IPS DF 6.9 (cell line): ENCODE measurements at places on chromosomes 5 and 9.

DNA sequence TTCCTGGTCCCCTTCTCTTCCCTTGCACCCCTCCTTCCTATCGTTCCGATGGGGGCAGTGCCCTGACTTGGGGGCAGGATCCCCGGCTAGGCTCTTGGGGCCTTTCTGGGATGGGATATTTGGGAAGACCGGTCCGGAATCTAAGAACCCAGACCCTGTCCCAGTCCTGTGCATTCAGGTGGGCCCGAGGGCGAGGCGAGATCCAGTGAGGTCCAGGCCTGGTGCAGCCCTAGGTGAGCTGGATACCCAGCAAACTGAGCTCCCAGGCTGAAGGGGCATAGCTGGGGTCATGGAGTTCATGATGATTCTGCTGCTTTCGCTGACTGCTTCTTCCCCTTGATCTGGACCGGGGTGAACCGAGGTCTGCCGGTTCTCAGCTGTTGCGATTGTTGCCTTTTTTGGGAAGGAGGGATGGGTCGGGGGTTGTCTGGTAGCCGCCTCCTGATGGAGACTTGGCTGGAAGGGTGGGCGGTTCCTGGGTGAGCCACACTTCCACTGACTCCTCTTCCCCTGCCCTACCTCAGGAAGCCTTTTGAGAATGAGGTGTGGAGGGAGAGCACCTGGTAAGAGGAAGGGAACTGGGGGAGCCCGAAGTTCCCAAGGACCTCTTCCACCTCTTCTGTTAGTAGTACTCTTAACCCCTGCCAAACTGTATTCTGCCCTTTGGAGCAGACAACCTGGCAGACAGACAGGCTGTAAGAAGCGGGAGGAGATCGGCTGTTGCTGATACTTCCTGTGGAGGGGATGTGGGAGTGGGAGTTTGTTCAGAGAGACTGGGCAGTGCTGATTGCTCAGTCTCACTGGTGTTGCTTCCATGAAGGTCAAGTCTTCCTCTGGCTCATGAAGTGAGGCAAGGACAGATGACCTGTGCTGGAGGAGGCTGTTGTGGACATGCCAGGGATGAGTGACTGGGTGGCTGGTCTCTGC, 1.0 kb downstream of the LRRC8A start:
- peaks cover 7% of the 10 kb centered on the region; the same call in 1 of the 2 replicates for H3K36me3 ChIP-seq
- no peak for DNase-seq
- no peak overlapping the region for H3K27ac ChIP-seq
- H3K27me3 ChIP-seq = no peaks in the 10 kb centered on the region

DNA sequence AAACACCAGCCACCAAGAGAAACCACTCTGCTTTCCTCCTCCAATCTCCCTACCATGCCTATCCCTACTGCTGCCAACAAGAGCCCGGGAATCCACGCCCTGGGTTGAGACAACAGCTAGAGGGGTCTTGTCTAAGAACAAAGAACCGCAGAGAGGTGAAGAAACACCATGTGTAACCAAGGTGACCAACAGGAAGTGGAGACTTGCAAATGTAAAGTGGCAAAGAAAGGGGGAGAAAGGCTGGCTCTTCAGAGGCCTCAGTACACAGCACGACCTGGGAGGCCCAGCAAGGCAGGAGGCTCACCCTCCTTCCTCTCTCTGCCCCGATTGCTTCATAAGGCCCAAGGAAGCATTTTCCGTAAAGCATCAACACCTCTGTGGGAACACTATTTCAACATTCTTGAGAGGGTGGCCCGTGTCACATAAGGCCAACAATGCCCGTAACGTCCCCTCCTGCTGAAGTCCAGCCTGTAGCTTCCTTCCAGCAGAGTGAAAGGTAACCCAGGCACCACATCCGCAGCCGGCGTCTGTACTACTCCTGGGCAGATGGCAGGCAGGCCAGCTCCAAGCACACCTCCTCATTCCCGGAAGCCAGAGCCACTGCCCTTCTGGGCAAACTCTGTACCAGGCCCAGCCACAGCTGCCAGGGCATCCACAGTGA, 18.3 kb downstream of the CCNJL start:
- H3K4me3 ChIP-seq = no peak overlapping the region
- H3K4me1 ChIP-seq = peaks cover 22% of the 10 kb centered on the region

DNA sequence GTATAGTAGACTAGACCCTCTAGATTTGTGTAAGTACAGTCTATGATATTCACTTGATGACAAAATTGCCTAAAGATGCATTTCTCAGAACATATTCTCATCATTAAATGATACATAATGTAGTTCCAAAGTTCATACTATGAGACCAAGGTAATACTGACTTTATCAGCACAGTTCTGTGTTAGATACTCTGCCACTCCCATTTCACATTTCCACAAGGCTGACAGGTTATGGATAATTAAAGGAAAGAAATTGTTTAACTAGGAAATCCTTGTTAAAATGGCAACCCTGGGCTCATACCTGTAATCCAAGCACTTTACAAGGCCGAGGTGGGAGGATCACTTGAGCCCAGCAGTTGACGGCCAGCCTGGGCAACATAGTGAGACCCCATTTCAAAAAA, 33.6 kb downstream of the TYRP1 start:
- H3K27ac ChIP-seq = no peak overlapping the region
- H3K36me3 ChIP-seq = no peaks in the 10 kb centered on the region
- DNase-seq = no peak
- no peaks in the 10 kb centered on the region for H3K4me1 ChIP-seq

- H3K4me3 ChIP-seq = no peak overlapping the region
- no peaks in the 10 kb centered on the region for H3K4me1 ChIP-seq
- no peaks in the 10 kb centered on the region; the same call in 1 of the 2 replicates for H3K36me3 ChIP-seq
- no peak for DNase-seq
- no peak overlapping the region for H3K27ac ChIP-seq
Measured at GRCh38 chr5:7764452-7764851, 86.5 kb downstream of the CFAP90 start.

- H3K27ac ChIP-seq = no peak overlapping the region
- no peaks in the 10 kb centered on the region for H3K4me1 ChIP-seq
- no peak overlapping the region for H3K4me3 ChIP-seq
- H3K27me3 ChIP-seq = no peaks in the 10 kb centered on the region
- H3K36me3 ChIP-seq = no peaks in the 10 kb centered on the region
- DNase-seq = no peak
Measured at GRCh38 chr5:33608344-33609041, 167.7 kb downstream of the TARS1 start.

DNA sequence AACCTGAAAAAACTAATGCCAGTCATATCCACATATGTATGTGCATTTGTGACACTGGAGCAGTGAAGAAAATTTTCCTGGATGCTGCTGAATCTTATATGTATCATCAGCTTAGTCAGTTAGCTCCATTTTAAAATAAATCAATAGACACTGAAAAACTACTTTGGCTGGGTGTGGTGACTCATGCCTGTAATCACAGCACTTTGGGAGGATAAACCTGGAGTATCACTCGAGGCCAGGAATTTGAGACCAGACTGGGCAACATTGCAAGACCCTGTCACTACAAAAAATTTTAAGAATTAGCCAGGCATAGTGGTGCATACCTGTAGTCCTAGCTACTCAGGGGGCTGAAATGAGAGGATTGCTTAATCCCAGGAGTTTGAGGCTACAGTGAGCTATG, 511.0 kb upstream of the TLE4 start:
- H3K27me3 ChIP-seq = no peaks in the 10 kb centered on the region
- H3K36me3 ChIP-seq = no peaks in the 10 kb centered on the region
- no peak overlapping the region for H3K4me3 ChIP-seq
- H3K27ac ChIP-seq = no peak overlapping the region
- H3K4me1 ChIP-seq = no peaks in the 10 kb centered on the region

DNA sequence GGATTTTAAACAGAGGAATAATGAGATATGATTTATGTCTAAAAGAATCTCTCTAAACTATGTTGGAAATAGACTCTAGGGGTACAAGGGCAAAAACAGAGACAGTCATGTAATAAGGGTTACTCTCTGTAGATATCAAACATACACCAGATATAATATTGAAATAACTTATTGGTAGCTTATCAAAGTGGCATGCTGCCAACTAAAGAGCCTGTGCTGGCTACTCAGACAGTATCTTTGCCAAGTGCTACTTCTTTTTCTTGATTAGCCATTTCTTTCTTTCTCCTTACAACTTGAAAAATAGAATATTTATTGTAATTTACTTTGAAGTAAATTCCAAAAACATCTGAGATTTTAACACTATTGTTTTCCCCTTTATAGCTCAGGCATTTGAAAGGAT, 34.9 kb downstream of the ZFYVE16 start:
- H3K4me3 ChIP-seq = no peak overlapping the region
- no peaks in the 10 kb centered on the region for H3K4me1 ChIP-seq
- H3K36me3 ChIP-seq = no peaks in the 10 kb centered on the region
- no peak for DNase-seq

DNA sequence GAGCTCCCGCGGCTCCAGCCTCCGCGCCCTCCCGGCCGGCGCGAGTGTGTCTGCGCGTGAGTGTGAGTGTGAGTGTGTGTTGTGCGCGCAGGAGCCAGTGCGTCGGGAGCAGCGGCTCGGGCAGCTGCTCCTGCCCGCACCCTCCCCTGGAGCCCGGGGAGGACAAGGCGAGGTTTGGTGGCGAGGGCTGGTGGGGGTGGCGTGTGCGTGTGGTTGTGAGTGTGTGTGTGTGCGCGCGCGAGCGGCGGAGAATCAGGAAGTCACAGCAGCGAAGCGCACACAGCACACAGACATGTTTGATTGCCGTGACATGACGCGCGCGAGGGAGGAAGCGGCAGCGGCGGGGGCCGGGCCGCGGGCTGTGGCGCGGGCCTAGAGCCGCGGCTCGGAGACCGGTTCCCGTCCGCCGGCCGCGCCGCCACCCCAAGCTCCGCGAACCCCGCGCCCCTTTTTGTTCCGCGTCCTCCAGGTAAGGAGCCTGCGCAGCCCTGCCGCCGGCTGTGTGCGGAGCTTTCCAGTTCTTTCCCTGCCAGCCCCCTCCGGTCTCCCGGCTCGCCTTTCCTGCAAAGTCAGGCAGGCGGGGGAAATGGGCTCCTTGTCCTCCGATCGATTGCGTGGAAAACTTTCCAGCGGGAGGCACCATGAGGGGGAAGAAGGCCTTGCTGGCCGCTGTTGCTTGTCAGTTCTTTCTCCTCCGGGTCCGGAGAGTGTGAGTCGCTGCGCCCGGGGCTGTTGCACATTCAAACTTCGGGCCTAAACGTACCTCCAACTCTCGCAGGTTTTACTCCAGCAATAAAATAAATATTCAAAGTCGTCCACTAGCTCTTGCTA, 2.4 kb downstream of the SMARCA2 start:
- H3K27ac ChIP-seq = no peak overlapping the region
- H3K36me3 ChIP-seq = no peaks in the 10 kb centered on the region
- no peak for DNase-seq
- H3K4me3 ChIP-seq = peak overlapping the region; percentile 65; the same call in 1 of the 2 replicates

GRCh38 chr9:9108641-9109040, 1309.1 kb upstream of the DMAC1 start:
- no peaks in the 10 kb centered on the region for H3K27me3 ChIP-seq
- H3K4me1 ChIP-seq = no peaks in the 10 kb centered on the region; the same call in 1 of the 2 replicates
- H3K4me3 ChIP-seq = no peak overlapping the region

GRCh38 chr5:174234388-174234787, 188.9 kb downstream of the NSG2 start:
- H3K27ac ChIP-seq = no peak overlapping the region
- no peaks in the 10 kb centered on the region for H3K36me3 ChIP-seq
- no peaks in the 10 kb centered on the region for H3K27me3 ChIP-seq
- no peak overlapping the region for H3K4me3 ChIP-seq

- no peaks in the 10 kb centered on the region for H3K36me3 ChIP-seq
- no peaks in the 10 kb centered on the region for H3K27me3 ChIP-seq
- no peak overlapping the region for H3K4me3 ChIP-seq
- DNase-seq = no peak
- H3K27ac ChIP-seq = no peak overlapping the region
- H3K4me1 ChIP-seq = no peaks in the 10 kb centered on the region
Measured at GRCh38 chr5:84322646-84323045, 62.0 kb downstream of the EDIL3 start.

GRCh38 chr5:139495638-139496435, 13.3 kb upstream of the STING1 start:
- H3K36me3 ChIP-seq = no peaks in the 10 kb centered on the region
- no peak overlapping the region for H3K4me3 ChIP-seq
- H3K4me1 ChIP-seq = no peaks in the 10 kb centered on the region
- H3K27me3 ChIP-seq = no peaks in the 10 kb centered on the region
- H3K27ac ChIP-seq = no peak overlapping the region

DNA sequence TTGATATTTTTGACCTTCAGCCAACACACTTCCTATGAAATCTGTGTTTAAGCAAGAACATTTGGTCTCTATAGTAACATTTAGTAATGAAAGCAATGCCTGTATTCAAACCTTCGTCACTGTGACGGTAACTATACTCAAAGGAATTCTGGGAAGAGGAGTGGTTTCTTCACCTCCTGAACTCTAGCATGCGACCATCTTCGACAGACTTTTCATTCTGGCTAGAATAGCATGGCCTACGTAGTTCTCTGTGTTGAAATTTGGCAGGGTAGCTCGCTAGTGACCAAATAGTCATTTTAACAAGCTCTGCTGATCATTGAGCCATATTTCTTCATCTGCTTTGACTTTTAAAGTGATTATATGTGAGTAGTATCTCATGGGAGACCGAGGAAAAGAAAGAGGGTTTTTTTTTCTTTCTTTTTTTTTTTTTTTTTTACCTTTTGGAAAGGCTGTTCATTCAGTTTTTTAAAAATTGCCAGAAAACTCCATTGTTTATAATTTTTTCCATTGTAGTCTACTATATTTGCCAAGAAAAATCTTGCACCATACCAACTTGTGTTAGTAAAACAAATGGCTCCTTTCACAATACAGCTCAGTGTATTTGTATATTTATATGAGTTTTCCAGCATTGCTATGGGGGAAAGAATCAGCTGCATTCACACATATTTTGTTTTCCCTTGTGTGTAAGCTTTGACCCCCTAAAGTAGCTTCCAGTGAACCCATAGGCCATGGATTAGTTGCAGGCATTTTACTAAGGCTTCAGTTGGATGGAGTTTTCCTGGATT, 166.8 kb downstream of the NNT start:
- H3K27me3 ChIP-seq = no peaks in the 10 kb centered on the region
- no peaks in the 10 kb centered on the region for H3K36me3 ChIP-seq
- no peak overlapping the region for H3K4me3 ChIP-seq
- no peak for DNase-seq
- no peaks in the 10 kb centered on the region; the same call in 1 of the 2 replicates for H3K4me1 ChIP-seq

GRCh38 chr5:132134384-132134783, 60.8 kb downstream of the CSF2 start:
- H3K4me3 ChIP-seq = no peak overlapping the region
- no peak for DNase-seq
- H3K4me1 ChIP-seq = no peaks in the 10 kb centered on the region
- H3K36me3 ChIP-seq = no peaks in the 10 kb centered on the region
- no peak overlapping the region for H3K27ac ChIP-seq
- no peaks in the 10 kb centered on the region for H3K27me3 ChIP-seq

GRCh38 chr5:158553195-158553961, 546.3 kb downstream of the EBF1 start:
- no peaks in the 10 kb centered on the region for H3K36me3 ChIP-seq
- H3K27ac ChIP-seq = no peak overlapping the region
- H3K27me3 ChIP-seq = no peaks in the 10 kb centered on the region
- DNase-seq = no peak
- no peaks in the 10 kb centered on the region; the same call in 1 of the 2 replicates for H3K4me1 ChIP-seq

- no peaks in the 10 kb centered on the region for H3K36me3 ChIP-seq
- no peaks in the 10 kb centered on the region for H3K4me1 ChIP-seq
- no peaks in the 10 kb centered on the region for H3K27me3 ChIP-seq
- H3K27ac ChIP-seq = no peak overlapping the region
- DNase-seq = no peak
Measured at GRCh38 chr5:156934450-156935211, 28.4 kb downstream of the TIMD4 start.
